NCI-H2029 treated with DMSO at 0.1 percent for 48 hours (cell line): ENCODE measurements at places on chromosomes 6 and 20.

- DNase-seq, result no peak
Observed at GRCh38 chr6:38776515-38776914, 61.4 kb downstream of the DNAH8 start.

DNA sequence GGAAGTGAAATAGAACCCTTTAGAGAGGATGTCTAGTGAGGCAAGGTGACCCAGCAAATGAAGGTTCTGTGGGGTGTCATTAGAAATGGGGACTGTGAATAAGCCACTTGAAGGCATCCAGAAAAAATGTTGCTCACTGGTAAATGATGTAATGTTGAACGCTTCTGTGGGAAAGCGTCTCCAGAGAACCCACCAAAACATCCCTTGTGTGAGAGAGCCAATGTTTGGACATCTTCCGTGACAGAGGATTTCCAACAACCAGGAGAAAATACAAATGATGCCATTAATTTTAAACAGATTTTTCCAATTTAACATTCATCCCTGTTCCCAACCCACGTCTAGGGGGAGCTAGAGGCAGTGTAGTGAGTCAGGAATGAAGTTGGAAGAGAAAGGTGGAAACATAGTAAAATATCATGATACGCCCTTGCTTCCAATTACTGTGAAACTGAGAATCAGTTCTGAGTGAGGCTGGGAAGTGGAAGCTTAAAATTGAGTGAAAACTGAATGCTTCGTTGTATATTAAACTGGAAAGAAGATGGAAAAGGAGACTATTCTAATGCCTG, 584.2 kb downstream of the CD109 start:
- no peak for DNase-seq

DNA sequence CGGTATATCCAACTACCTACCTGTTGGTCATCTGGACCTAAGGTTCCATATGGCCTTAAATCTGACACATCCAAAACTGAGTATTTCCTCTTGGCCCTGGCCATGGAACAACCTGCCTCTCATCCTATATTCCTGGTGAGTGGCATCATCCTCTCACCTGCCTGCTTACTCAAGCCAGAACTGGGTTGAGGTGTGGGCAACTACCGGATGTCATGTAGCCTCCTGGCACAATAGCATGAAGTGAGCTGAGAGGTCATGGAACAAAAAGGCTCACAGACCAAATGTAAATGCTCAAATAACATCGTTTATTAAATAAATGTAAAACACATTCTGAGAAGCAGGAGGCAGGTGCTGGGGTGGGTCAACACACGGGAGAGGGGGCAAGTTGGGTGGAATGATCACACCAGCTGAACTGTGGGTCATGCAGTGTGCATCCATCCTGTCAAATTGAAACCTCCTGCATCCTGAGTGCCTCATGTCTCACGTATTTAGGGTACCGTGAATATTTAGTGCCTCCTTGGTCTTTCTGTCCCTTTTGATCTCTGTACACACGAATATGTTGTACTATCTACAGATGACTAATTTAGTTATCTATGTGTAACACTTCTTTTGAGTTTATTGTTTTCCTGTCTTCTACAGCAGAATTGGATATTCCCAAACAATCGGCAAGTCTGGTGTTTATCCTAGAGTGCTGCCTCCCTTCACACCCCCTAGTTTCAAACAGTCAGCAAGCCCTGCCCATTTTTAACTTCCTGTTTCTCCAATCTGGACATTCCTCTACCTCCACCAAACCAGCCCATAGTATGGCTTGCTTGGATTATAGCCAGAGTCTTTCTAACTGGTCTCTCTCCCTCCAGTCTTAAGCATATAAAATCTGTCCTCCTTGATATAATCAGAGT, 7.9 kb upstream of the POU5F1 start:
- peak; percentile 43 for DNase-seq

DNA sequence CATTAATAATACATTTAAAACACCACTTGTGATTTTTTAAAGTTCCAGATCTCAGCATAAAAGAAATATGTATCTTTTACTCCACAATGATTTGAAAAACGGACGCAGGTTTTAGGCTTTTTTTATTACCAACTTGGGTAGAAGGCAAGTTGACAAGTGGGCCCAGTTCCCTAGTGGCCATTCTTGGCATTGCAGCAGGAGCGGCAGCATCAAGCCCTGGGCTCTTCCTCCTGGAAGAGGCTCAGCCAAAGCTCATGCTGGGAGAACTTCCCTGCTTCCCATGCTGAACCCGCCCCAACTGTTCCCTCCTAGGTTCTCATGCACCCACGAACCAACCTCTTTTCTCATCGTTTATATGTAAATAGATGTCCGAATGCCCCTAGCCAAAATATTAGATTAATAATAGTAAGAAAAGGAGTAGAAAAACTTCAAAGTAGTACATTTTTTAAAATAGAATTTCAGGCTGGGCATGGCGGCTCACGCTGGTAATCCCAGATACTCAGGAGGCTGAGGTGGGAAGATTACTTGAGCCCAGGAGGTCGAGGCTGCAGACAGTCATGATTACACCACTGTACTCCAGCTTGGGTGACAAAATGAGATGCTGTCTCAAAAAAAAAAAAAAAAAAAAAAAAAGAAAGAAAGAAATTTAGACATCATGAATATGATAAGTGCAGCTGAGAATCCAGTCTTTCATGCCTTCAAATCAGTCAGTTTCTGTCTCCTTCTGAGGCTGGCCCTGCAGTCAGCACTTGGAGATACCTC, 18.2 kb upstream of the MYB start:
- no peak for DNase-seq

- no peak for DNase-seq
Observed at GRCh38 chr20:47785854-47786764, 828 bp upstream of the SULF2 start.
